CD4-positive, alpha-beta T cell treated with Interleukin-4 for 4 hours (primary cell): ENCODE measurements at places on chromosomes 5 and 9.

DNA sequence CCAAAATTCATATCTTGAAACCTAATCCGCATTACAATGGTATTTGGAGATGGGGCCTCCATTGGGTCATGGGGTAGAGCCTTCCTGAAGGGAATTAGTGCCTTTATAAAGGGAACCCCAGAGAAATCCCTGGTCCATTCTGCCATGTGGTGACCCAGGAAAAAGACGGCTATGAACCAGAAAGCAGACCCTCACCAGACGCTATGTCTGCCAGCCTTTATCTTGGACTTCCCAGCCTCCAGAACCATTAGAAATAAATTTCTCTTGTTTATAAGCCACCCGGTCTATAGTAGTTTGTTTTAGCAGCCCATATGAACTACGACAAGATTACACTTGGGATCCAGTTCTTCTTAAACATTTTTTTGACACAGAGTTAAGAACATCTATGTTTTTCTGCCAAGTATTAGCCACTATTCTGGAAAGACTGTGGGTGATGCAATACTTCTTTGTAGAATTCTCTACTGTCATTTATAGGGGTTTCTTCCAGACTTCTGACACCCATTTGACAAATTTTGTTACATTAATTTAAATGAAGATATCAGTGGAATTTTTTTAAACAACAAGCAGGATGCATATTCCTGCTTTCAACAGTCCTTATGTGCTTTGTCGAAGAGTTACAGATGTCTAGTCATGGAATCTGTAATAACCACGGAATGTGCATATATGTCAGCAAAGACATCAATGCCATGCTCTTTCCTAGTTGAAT, 572.4 kb downstream of the NR2F1-AS1 start:
- DNase-seq: no peak

DNA sequence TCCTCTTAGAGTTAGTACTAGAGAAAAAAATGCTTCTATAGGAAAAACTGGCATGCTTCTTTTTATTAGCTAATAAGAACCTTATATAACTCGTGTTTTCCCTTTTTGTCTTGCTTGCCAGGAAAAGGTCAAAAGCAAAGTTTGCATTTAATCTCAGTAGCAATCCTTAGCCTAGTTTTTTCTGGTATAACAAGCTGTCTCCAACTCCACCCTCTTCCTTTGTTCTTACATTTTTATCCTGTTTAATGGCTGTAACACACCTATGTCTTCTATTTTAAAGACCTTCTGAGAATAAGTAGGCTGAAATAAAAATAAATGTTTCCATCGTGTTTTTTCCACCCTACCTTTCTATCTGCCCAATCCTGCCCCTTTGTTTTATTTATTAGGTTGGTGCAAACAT, 158.3 kb downstream of the SNCAIP start:
- no peak for DNase-seq

- no peak for DNase-seq
Measured at GRCh38 chr9:34454571-34455065, 3.8 kb downstream of the FAM219A start.

- DNase-seq: no peak
Measured at GRCh38 chr5:4294878-4295277, 699.2 kb downstream of the IRX1 start.

DNA sequence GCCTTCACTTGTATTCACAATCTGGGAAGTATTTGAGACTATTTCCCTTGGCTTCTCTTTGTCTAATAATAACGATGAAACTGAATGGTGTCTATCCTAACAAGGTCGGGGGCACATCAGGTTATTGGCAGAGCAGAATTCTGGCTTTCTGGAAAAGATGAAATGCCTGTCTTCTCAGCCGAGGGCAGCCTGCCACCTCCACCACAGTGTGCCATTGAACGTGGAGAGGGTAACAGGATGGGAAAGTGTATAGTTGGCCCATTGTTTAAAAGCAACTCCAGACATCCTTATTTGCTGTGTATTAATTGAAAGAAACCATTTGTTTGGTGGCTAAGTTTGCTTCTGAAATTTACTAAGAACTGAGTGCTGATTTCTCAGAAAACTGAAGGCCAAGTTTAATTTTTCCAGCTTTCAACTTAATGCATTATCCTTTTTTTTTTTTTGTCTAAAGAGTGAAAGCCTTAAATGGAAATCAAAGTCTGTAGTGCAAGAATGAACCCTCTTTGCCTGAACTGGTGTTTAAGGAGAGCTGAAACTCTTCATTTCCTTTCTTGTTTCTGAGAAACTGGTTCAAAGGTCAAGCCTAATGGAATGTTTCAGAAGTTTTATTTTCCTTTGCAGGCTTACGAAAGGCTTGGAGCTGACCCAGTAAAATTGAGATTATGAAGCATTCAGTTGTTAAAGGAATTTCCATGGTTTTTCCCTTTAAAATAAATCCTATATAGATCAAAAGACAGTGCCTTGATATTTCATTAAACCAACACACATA, 563.7 kb upstream of the DAP start:
- no peak for DNase-seq

DNA sequence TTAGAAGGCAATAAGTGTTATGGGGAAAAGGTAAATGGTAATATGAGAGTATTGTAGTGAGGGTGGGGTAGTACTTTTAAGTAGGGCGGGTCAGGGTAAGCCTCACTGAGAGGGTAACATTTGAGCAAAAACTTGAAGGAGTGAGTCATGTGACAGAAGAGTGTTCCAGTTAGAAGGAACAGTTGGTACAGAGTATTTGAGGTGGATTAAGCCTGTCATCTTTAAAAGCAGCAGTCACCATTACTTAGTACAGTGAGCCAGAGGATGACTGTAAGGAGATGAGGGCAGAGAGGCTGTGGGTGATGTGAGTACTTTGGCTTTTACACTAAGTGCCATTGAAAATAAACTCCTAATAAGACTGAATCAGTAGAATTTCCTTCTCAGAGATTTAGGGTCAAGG, 54.8 kb downstream of the UBAP1 start:
- no peak for DNase-seq

DNA sequence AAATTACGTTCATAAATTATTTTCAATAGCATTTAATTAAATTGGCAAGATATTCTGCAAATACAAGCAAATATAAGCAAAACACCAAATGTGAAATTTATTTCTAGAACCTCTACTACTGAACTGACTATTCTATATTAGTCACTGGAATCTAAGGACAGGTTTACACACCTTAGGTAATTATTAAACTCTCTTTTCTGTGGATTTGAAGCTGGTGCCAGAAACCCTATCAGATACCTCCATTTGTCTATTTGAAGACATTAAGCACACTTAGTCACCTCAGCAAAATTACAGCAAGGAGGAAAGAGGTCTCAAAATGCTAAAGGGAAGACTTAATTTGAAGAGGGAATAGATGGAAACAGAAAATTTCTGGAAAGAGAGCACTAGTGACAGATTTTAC, 83.4 kb downstream of the CPLANE1 start:
- DNase-seq: no peak

DNA sequence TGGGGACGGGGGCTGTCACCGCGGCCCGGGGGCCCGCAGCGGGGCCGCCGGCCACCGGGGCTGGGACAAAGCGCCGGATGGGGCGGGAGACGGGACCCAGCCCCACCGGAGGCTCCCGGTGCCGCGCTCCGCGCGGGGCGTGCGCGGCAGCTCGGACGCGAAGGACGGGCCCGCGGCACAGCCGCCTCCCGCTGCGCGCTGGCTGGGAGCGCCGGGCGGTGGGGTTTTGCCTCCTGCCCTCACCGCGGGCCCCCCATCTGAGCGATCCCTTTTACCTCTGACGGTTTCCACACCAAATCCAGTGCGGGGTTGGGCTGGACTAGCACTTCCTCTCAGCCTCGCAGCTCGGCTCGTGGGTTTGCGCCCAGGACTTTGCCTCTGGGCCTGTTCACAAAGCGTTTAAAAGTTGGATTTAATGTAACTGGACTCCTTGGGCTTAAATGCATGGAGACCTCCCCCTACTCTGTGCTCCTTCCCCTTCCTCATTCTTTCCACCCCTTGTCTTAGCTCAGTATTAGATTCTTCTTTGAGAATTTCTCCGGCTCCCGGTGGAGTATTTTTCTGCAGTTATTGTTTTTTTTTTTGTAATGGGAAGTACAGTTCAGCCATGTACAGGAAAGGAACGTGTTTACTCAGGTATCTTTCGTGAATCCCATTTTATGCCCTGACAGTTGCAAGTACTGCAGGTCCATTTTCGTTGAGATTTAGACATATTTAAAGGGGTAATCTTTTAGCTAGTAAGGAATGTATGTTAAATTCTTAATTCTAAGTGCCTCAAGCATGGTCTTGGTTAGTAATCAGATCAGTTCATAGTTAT, 691 bp downstream of the FCHO2 start:
- DNase-seq: no peak

- no peak for DNase-seq
Measured at GRCh38 chr5:150284311-150284710, 5.3 kb downstream of the CAMK2A start.

GRCh38 chr5:54446379-54446732, 9.1 kb upstream of the HSPB3 start:
- no peak for DNase-seq

- no peak for DNase-seq
Measured at GRCh38 chr5:152547202-152547601, 142.1 kb upstream of the NMUR2 start.

GRCh38 chr5:83102364-83102980, 25.1 kb downstream of the XRCC4 start:
- DNase-seq: no peak

DNA sequence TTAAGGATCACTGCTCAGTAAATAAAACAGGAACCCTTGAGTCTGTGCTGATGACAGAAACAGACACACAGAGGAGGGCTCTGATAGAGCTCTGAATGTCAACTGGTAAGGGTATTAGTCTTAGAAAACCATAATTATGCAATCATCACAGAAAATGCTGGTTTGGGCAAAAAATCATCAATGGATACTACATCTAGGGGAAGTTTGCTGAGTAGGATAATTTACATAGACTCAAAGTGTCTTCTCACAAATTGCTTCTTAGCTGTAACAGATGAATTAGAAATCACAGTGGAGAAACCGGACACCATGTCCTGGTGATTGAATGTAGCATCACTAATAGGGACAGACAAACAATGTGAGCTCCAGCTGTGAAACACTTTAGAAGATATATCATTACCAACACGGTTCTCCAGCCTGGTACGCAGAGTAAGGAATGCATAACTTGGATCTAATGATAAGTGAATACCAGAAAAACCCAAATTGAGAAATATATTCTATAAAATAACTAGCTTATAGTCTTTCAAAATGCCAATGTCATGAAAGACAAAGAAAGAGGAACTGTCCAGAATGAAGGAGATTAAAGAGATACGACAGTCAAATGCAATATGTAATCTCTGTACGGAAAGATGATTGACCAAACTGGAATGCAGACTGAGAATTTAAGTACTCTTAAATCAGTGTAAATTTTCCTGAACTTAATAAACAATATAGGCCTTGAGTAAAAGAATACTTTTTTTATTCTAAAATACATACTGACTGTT, 17.3 kb downstream of the CHD1 start:
- no peak for DNase-seq

DNA sequence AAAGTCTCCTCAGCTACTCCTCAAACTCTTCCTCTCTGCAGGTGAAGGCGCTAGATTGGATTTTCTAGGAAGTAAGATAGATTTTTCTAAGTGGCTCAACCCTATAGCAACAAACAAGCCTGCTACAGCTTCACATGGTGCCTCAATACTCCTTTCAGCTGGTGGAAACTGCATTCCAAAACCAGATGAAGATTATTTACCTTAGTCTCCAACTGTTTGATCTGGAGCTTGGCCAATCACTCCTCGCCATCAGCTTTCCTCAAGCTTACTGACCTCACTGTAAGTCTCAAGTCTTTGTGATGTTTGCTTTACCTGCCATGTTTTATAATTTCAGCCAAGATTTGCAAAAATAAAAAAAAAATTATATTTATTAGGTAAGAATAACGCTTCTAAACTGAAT, 622.4 kb downstream of the CHSY3 start:
- DNase-seq: no peak

GRCh38 chr9:2227144-2227867, 212.2 kb downstream of the SMARCA2 start:
- no peak for DNase-seq

DNA sequence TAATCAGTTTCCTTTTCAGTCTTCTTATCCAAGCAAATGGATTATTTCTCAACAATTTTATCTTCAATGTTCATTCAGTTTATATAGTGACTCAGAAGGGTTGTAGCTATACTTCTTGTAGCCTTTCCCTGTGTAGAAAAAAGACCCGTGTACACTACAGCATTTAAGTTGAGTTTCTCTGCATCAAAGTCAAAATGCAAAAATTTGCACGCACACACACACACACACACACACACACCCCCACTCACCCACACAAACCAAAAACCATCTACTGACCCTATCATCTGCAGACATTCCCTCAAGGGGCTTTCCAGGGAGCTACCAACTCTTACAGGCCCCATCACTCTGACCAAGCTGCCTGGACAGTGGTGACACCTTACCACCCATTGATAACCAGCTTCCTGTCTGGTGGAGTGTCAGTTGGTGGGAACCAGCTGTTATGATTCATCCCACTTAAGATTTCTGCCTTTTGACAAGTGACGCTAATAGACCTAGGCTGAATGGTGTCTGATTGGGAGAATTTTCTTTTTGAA, 12.2 kb upstream of the ELL2 start:
- peak; percentile 52 for DNase-seq

DNA sequence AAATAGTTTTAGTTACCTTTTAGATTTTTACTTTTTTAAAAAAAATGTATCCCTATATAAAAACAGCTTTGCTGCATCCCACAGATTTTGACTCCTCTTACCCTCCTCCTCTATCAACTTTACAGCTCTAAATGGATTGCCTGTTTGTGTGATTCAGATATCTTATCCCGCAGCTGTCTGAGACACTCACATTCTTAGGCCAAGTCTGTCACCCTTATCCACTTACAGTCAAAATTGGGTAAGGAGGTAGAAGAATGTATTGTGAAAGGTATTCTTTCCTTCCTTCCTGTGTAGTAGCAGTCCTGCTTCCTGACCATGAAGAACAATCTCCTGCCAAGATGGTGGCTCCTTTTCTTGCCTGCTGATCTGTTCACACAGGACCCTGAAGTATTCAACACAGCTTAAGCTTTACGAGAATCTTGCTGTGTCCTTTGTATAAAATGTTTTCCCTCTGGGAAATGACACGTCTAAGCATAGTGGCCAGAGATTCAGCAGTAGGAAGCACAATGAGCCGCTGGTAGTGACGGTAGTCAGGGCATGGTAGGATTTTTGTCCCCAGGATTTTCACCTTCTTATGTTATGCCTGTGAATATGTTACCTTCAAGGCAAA, 67.7 kb upstream of the ST8SIA4 start:
- no peak for DNase-seq

- DNase-seq: no peak
Measured at GRCh38 chr9:25703701-25704357, 25.6 kb upstream of the TUSC1 start.

- DNase-seq: peak; percentile 29
Measured at GRCh38 chr9:136244122-136244968, 1.3 kb downstream of the QSOX2 start.

GRCh38 chr5:110851357-110851756, 112.5 kb downstream of the SLC25A46 start:
- no peak for DNase-seq

DNA sequence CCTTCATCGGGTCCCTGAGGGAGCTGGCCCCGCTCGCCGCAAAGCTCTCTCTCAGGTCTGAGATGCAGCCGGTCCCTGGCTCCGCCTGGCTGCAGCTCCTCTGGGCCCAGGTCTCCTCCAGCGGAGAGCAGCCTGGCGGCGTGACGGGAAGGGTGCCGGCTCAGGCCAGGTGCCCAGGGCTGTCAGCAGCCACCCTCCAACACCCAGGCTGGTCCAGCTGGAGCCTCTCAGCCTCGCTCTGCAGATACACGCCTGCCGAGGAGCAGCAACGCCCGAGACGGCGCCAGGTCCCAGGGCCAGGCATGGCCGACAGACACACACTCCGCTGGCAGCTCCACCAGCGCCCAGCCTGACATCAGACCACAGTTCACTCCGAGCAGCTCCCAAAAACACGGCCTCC, 25.6 kb downstream of the FAM163B start:
- DNase-seq: no peak
